A549 treated with dexamethasone at 1 μM for 4 hours (cell line): ENCODE measurements at places on chromosomes 6 and 20. TPM values are rescaled to one million over a fixed set of nuclear protein-coding genes. Genes with fewer than 3 reads are reported as not detected.

The TMEM200A gene
- total RNA-seq, result 0.03 to 0.06 TPM (median 0.06 TPM) in 5 replicates

The ABT1 gene
- total RNA-seq, result 12.7 to 14.1 TPM (median 12.8 TPM) in 5 replicates

The ACSS1 gene
- 12.9 to 19.4 TPM (median 18.5 TPM) in 5 replicates for total RNA-seq

The ASIP gene
- total RNA-seq, result not detected in 5 replicates

The AVP gene
- total RNA-seq, result not detected in 5 replicates

The RHAG gene
- 0.07 TPM in 1 of 5 replicates, not detected in the others for total RNA-seq

The MCCD1 gene
- total RNA-seq, result not detected in 5 replicates

The ZNF391 gene
- 0.24 to 0.64 TPM (median 0.27 TPM) in 5 replicates for total RNA-seq

The OLIG3 gene
- total RNA-seq, result not detected in 5 replicates

The PLG gene
- not detected in 5 replicates for total RNA-seq

The TNFRSF6B gene
- total RNA-seq, result 0.77 to 0.97 TPM (median 0.84 TPM) in 4 of 5 replicates, not detected in the other

The SEMG1 gene
- total RNA-seq, result 0.05 TPM in 1 of 5 replicates, not detected in the others

The MAS1 gene
- not detected in 5 replicates for total RNA-seq

The KCNG1 gene
- 28.9 to 52.5 TPM (median 34.4 TPM) in 5 replicates for total RNA-seq

The SRSF12 gene
- total RNA-seq, result 1.8 to 2.9 TPM (median 2.2 TPM) in 5 replicates
